Stimulated activated CD8-positive, alpha-beta memory T cell treated with anti-CD3 and anti-CD28 coated beads, Interleukin-7, amount 100 ng/mL, for 1 hour (primary cell): ENCODE measurements at places on chromosomes 11 and 22.

DNA sequence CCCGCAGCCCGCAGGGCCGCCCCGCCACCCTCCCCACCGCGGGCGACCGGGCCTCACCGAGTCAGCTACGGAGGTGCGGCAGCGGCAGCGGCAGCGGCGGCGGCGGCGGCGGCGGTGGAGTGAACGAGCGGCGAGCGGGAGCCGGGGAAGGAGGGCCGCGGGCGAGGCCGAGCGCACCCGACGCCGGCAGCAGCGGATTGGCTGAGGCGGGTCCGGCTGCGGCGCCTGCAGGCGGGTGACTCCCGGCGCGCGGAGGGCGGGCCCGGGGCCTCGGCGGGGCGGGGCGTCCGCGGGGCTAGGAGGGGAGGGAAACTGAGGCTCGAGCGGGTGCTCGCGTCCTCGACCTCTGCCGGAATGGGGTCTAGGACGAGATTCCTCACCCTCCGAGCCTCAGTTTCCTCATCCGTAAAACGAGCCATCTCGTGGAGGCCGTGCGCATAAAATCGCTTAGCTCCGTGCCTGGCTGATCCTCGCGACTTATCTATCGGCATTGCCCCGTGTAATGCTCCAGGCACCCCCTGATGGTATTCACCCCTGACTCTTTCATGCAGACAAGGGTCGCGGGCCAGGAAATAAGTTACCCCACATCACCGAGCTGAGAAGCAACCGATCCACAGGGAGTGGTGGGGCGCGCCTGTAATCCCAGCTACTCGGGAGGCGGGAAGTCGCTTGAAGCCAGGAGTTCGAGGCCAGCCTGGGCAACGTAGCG, at the start of gene CPT1A:
CPT1A (minus strand) TSS at position 199 of the 709 bp plus-strand sequence. CDS start 26,442 bp downstream, outside the sequence.
- DNase-seq: peak; percentile 28

DNA sequence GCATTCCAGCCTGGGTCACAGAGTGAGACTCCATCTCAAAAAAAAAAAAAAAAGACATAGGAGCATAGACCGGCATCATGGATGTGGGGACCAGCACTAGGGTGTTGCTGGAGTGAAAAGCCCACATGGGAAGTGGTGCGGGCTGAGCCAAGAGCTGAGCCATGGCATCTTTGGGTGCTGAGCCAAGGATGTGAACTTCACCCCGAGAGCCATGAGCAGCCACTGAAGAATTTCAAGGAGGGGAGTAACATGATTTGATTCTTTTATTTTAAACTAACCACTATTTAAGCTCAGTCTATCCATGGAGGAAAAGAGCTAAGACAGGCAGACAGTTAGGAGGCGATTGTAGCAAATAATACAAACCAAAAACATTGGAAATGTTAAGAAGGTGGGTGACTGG, 57.4 kb downstream of the AHNAK start:
- DNase-seq: no peak

- DNase-seq: no peak
Observed at GRCh38 chr11:10856689-10857458, 979 bp downstream of the ZBED5 start.

DNA sequence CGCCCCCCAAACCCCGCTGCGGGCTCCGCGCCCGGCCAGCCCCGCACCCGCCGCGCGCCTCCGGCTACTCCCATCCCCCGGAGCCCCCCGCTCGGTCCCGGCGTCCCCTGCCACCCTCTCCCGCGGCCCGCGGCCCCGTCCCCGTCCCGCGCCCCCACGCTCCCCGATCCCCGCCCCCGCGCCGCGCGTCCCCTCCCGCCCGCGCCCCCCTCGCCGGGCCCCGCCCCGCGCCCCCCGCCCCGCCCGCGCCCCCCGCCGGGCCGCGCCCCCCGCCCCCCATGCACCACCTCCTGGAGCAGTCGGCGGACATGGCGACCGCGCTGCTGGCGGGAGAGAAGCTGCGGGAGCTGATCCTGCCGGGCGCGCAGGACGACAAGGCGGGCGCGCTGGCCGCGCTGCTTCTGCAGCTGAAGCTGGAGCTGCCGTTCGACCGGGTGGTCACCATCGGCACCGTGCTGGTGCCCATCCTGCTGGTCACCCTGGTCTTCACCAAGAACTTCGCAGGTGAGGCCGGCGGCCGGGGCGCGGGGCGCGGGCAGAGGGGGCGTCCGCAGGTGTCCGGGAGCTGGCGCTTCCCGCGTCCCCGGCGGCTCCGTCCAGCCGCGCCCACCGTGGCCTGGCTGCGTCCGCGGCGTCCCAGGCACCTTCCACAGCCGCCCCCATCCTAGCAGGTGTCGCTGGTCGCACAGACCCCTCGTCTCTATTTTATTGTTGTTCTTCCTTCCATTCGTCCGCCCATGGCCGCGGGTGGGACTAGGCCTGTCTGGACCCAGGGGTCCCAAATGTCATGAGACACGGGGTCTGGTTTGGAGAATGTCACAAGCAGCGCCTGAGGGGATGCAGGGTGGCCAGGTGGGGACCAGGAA, at the start of gene PANX2:
PANX2 (plus strand) TSS at position 279 of the 866 bp plus-strand sequence; CDS start at position 279, 0 bp downstream.
- no peak for DNase-seq
